Hypothalamus (tissue), 51 donors: ENCODE measurements at places on chromosomes 2 and 18.

- no peak for DNase-seq
Measured at GRCh38 chr2:112776113-112776512, 8.2 kb downstream of the IL1A start.

DNA sequence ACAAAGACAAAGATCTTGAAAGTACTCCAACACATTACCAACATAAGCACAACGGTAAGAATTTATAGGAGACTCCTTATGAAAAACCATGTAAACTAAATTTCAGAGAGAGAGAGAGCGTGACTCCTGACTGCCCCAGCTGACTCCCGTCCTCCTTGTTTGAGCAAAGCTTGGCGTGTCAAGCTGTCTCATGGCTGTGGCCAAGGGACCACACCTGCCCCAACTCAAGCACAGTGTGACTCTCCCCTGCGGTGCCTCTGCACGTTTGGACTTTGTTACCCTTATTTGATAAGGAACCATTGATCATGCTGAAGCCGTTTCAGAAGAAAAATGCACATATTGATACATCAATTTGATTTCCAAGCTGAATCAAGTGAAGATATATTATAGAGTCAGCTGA lies 124.8 kb downstream of the COL6A3 start:
- DNase-seq: no peak

GRCh38 chr2:13652531-13653313 lies 936.0 kb downstream of the TRIB2 start:
- DNase-seq: no peak

DNA sequence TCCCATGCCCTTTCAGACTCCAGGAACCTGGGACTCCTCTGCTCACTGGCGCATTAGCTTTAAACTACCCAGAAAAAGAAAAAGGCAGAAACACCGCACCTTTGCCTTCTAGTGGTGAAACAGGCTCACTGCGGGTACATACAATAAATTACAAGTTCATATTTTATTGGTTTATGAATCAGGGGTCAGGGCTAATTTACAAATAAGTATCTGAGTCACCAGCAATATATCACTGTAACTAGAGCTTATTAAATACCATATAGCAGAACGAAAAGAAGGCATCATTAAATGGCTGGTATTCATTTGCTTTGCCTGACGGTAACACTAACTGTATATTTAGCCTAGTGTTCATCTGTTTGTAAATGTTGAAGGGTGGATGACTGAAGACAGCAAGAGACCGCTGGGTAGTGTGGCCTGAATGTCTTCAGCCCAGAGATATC lies 26.9 kb upstream of the DTNB start:
- no peak for DNase-seq

DNA sequence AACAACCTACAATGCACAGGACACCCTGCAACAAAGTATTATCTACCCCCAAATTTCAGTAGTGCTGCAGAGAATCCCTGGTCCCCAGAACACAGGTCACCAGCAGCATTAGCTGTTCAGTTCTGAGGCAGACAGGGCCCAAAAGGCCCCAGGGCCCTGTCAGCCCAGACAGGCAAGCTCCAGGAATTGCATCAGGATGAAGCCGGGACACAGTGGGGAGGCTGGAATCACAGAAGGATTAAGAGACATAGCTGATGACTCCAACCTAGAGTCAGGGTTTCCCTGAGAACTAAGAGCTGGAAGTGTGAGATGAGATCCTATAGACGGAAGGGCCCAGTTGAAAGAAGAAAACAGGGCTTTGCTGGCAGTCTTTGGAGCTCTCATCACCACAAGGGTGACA lies 148.1 kb downstream of the GALNT14 start:
- DNase-seq: no peak

DNA sequence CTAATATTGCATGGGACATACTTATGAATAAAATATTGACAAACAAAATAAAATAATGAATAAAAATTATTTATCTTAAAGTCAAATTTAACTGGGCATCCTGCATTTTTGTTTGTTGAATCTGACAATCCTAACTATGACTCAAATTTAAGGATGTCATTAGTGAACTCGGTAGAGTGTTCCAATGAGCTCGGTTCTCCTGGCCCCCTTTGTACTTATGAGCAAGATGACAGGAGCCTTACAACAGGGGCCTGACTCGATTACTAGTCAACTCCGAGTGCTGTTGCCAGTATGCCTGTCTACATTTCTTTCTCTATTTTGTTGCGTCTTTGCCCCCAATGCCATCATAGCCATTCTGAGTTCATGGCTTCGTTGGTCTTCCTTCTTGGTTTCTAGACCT lies 40.3 kb downstream of the HRH4 start:
- DNase-seq: no peak

DNA sequence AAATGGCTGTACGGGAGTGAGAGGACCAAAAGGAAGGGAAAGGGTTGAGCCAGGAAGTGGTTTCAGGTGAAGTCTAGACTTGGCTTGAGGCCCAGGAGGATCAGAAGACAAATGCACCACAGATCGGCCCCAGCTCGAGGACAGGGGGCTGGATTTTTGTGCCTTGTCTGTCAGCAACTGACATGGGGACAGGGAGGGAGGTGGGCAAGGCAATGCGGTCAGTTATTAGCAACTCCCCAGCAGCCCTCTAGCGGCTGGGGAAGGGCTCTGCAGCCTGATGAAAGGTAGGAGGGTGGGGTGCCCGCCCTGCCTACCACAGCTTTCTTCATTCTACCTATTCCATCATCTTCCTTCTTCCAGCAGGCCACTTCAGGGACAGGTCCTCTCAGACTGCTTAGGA lies 50.0 kb downstream of the CPO start:
- DNase-seq: peak; percentile 9

DNA sequence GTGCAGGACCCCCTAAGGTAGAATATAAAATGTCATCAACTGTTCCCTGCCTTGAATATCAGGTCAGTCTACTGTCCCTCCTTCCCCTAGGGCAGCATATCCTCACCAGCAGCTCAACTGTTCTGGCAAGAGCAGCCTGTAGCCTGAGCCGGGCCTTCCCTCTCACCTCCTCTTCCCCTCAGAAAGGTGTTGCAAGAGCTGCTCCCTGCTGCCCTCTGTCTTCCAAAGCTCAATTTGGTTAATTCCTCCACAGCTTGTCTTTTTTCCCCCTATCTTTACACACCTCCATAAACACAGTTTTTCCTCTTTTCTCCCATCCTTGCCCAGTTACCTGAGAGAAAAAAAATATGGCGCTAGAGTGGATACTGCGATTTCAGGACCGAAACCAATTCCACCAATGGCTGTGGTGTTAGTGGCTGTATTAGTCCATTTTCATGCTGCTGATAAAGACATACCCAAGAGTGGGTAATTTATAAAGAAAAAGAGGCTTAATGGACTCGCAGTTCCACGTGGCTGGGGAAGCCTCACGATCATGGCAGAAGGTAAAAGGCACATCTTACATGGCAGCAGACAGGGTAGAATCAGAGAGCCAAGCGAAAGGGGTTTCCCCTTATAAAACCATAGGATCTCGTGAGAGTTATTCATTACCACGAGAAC lies 184.7 kb downstream of the MREG start:
- no peak for DNase-seq

DNA sequence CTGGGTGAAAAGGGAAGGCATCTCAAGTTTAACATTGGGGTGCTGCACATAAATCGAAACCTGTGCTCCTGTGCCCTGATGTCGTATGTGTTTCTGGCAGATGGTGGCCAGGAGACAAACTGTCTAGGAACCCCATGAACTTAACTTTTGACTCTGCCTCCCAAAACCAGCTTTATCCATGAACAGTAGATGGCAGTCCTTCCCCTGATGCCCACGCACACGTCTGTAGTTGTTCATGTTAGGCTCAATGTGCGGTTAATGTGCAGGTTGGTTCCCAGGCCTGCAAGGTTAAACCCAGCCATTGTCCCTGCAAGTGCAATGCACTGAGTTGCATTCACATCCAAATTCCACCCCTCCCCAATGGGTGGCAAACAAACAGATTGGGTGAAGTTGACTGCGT lies 44.1 kb upstream of the SIX3 start:
- DNase-seq: no peak

GRCh38 chr2:227921648-227922047 lies 50.2 kb downstream of the DAW1 start:
- DNase-seq: no peak
